ENCODE measurements at places on chromosomes 16 and 17.

DNA sequence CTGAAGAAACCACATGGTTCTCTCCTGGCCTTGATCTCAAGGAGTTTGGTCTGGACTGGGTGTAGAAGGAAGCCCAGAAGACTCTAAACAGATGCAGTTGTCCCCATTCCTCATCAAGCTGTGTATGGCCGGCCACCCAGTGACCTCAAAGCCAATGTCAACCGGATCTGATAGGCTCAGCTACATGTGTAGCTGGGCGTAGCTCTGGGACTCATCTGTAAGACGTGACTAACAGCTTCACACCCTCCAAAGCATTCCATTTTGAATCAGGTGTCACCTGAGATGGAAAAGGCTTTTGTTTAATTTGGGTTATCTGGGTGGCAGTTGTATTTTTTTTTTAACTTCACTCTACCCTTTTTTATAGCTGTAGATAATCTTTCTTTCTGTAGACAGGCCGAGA, 130.4 kb downstream of the ABCC12 start:
- H3K4me1 ChIP-seq: peaks cover 34% of the 10 kb centered on the region
- H3K27ac ChIP-seq: no peak overlapping the region
- H3K4me3 ChIP-seq: no peak overlapping the region
- DNase-seq: no peak
- H3K36me3 ChIP-seq: no peaks in the 10 kb centered on the region

DNA sequence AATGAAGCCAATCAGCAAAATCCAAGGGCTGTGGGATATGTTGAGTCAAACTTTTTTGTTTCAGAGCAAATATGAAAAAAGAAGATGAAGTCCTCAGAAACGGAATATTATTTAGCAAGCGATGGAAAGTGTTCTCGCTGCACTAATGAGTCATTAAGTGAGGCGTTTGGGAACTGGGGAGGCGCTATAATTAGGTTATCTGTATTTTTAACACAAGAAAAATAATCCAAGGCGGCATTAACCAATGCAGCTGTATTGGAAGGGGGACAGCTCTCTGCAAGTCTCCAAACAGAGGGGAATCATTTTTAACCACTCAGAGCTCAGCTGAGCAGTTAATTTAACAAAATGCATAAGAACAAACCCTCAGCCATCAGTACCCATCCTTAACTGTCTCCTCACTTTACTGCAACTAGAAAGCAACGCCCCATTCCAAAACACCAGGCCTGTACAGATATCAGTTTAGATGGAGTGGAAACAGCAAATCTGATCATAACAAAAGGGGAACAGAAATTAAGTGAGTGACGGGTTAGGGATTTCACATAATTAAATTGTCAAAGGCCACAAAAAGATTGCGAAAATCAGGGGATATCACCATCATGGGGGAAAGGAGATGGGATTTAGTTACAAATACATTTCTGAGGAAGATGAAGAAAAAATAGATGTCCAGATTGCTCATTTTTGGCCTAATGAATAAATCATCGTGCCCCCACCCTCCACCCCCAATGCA, 211.0 kb upstream of the TOX3 start:
- no peaks in the 10 kb centered on the region for H3K36me3 ChIP-seq
- H3K4me3 ChIP-seq: no peak overlapping the region
- no peak for DNase-seq
- H3K4me1 ChIP-seq: no peaks in the 10 kb centered on the region

GRCh38 chr16:62738666-62739460, 702.6 kb upstream of the CDH8 start:
- no peak overlapping the region for H3K27ac ChIP-seq
- no peaks in the 10 kb centered on the region for H3K27me3 ChIP-seq
- no peak for DNase-seq
- no peak overlapping the region for H3K4me3 ChIP-seq

- peaks cover 30% of the 10 kb centered on the region for H3K4me1 ChIP-seq
- no peak overlapping the region for H3K27ac ChIP-seq
- H3K27me3 ChIP-seq: no peaks in the 10 kb centered on the region
- no peak for DNase-seq
- H3K4me3 ChIP-seq: no peak overlapping the region
Measured at GRCh38 chr16:17328932-17329331, 141.8 kb downstream of the XYLT1 start.
